Naive thymus-derived CD4-positive, alpha-beta T cell (primary cell): ENCODE measurements at places on chromosomes 11 and 22.

- DNase-seq: no peak
These were observed 57.2 kb downstream of the GRAMD1B start for GRCh38 chr11:123487157-123487744.

GRCh38 chr11:25970726-25971508, 361.0 kb upstream of the ANO3 start:
- no peak for DNase-seq

GRCh38 chr11:72083414-72083813, 2.8 kb downstream of the LRRC51 start:
- DNase-seq: no peak

DNA sequence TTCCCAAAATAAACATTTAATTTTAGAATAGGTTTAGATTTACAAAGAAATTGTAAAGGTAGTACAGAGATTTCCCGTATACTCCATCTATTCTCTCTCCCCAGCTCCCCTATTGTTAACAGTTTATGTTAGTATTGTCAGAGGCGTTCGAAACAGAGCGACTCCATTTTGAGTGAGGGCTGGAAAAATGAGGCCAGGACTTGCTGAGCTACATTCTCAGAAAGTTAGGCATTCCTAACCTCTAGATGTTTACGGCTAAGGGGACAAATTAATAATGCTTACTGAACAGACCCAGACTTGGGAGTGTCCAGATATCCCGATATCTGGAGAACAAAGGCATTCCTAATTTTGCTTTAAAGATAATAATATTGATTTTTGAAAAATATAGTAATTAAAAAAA, 12.4 kb upstream of the NUP160 start:
- DNase-seq: no peak

DNA sequence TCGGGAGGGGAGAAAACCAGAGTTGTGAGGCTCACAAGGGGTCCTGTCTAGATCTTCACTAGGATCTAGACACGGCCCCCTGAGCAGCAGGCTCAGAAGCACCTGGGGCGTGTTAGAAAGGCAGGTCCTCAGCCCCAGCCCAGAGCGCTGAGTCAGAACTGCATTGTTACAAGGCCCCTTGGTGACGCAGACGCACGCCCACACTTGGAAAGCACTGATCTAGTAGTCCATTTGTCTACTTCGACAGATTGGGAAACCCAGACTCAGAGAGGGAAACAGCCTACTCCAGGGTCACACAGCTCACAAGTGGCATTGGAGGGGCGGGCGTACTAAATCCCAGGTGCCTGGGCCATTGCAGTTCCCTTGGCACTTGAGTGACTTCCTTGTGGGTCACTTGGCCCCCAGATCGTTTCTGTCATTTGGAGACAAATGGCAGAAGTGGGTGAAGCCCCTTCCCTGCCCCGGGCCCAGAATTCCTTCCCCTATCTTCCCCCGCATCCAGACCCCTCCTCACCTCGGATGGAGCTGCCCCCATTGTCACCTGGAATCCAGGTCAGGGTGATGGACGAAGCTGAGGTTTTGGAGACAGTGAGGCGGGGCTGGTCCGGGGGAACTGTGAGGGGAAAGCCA, 110.8 kb downstream of the CEP164 start:
- no peak for DNase-seq

GRCh38 chr11:55970935-55971334, 1.2 kb upstream of the OR10AG1 start:
- no peak for DNase-seq

DNA sequence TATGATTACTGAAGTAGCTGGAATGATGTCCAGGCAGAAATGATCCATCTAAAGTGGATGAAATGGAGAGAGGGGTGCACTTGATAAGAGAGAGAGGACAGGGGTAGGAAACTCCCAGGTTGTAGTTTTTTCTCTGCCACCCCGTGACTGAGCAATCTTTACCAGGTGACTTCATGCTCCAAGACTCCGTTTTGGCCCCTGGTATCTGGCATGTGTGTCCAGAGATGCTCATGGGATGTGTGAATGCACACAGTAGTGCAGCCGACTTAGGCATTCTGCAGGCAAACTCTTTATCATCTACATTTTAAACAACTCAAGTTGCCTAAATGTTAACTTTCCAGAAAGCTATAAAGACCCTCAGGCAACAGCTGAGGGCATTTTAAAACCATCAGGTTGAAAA, 189.3 kb upstream of the SEZ6L start:
- no peak for DNase-seq

DNA sequence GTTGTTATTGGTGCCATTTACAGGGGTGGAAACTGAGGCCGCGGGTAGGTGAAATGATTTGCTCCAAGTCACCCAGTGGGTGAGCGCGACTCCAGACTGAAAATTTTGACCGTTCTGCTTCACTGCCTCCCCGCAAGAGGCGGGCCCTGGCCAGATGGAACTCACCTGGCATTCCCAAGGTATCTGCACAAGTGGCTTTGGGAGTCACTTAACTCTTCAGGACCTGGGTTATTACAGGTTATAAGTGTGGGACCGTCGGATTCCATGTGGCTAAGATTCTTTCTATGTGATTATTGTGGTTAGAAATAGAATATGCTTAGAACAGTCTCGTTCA, 598 bp downstream of the CABIN1 start:
- no peak for DNase-seq
